ENCODE measurements at places on chromosomes 1 and 21.

GRCh38 chr1:15902882-15903281 lies 55.4 kb downstream of the SPEN start:
- DNase-seq, result no peak

DNA sequence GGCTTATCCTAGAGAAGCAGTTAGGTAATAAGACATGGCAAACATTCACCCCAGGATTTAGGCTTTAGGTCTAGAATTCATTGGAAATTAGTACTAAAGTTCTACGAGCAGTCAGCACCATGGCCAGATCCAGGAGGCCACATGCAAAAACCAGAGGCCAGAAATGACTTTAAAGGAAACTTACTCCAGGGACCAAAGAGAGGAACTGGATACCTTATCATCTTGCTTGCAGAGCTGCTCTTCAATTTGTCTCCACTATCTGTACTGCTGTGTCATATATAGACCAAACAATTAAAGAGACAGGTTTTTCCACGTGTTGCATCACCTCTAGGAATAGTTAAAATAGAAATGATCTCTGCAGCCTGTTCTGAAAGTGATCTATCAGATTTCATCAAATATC lies 127.8 kb downstream of the LMX1A start:
- DNase-seq, result no peak

GRCh38 chr1:214638459-214638807 lies 35.4 kb downstream of the CENPF start:
- no peak for DNase-seq

GRCh38 chr1:178934546-178934945 lies 63.7 kb upstream of the ANGPTL1 start:
- no peak for DNase-seq

GRCh38 chr1:166980818-166981217 lies 5.5 kb upstream of the ILDR2 start:
- DNase-seq, result no peak

DNA sequence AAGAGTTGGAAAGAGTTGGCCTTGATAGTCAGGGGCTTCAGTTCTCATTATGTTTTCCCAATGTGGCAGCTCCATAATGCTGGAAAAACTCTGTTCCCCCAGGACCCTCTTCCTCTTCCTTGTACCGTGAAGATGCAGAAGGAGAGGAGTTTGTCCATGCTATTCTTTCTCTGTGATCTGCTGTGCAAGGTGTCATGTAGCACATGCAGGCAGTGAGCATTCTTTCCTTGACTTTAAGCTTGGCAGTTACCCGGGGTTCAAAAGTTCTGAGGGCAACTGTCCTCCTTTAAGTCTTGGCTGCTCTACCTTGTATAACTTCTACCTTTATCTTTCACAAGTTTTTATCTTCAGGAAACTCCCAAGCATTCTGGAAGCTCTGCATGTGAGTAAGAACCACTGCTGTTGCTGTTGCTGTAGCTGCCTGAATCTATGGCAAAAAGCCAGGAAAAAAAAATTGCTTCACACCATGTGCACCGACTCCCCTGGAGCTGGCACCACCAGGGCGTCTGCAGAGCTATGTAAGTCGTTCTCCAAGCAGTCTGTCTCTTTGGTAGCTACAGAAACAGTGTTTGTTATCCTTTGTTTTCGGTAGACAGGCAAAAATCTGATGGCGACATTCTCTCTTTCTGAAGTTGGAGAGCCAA lies 42.7 kb upstream of the SLC16A1 start:
- DNase-seq, result no peak

DNA sequence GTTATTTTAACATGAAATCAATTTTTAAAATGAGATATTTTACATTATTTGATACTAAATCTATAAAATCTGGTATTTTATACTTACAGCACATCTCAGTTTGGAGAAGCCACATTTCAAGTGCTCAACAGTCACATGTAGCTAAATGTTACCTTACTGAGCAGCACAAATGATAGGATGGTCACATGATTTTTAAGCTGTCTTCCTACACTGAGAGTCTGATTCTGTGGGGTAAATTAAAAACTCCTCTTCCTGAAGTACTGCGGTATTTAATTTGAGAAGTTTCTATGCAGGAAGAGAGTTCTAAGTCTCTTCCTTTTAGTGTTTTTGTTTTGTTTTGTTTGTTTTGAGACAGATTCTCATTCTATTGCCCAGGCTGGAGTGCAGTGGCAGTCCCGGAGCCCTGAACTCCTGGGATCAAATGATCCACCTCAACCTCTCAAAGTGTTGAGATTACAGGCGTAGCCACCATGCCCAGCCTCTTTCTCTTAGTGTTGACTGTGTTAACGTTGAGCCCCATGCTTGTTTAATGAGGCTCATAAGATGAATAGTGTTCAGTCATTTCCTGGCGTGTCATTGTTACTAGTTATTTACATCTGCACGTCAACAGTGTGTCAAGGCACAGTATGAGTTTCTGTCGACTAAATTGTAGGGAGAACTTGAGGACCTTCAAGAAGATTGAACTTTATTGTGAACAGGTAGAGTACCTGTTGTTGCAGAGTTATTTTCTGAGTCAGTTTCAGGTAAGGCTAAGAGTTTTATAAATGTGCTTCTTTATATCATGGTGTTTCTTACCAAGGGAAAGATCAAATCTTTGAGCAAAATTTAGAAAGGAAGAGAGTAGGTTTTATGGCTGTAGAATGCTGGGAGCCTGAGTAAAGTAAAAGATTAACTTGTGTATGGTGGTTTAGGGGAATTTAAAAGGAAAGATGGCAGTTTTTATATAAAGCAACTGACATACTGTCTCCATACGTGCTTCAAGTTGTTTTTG lies 3.3 kb downstream of the CNST start:
- no peak for DNase-seq

DNA sequence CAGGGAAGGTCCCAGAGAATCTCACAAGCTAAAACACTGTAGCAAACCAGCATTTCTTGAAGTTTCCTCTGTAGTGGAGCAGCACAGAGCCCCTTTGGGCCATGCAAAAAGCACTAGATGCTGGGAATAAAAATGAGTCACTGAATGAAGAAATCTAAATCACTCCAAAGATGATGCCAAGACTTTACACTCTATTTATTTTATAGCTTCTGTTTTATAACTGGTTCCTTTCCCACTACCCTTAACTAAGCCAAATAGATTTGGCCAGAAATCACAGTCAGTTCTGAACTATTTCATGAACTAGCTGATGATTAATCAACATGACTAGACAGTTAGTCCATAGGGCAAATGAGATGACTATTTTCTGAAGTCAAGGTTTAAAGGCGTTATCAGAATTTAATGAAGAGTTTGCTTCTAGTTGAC lies 89.5 kb downstream of the SCMH1 start:
- no peak for DNase-seq

- DNase-seq, result no peak
These were observed 12.0 kb upstream of the S100A2 start for GRCh38 chr1:153577624-153578051.

DNA sequence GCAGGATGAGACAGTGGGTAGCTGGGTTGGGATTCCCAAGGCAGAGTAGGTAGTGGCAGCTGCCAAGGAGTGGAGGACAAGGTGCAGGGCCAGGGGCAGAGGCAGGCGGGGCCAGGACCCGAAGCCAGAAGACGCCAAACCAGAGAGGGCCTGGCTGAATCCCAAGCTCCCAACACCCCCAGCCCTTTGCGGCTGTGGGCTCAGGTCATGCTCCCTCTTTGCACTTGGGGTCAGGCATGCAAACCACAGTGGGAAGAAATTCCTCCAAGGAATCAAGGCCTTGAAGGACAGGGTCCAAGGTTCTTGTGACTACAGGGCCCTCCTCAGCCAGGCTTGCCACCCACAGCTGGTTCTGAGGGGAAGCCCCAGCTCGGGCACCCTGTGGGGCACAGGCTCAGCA lies 6.2 kb downstream of the C1orf210 start:
- no peak for DNase-seq

GRCh38 chr1:224863486-224863885 lies 66.0 kb upstream of the DNAH14 start:
- no peak for DNase-seq

- DNase-seq, result no peak
These were observed 243.4 kb downstream of the SDCCAG8 start for GRCh38 chr1:243499248-243499647.

DNA sequence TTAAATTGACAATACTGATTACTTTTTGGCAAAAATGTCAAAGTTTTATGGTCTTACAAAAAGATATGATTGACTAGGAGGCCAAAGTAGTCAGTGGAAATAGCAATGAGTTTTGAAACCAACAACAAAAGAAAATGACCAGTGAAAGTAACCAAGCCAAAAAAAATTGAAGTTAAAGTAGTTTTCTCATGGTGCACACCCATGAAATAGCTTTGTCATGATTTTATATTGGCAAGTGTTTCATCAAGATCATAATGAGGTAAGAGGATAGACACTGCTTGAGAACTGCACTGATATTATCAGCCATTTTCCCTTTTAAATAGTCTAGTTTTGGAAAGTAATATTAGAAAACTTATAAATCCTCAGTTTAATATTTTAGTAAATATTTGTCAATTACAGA lies 206.2 kb upstream of the ADAMTS5 start:
- DNase-seq, result no peak

- DNase-seq, result no peak
These were observed 382.8 kb downstream of the AMY1C start for GRCh38 chr1:104132382-104132973.

DNA sequence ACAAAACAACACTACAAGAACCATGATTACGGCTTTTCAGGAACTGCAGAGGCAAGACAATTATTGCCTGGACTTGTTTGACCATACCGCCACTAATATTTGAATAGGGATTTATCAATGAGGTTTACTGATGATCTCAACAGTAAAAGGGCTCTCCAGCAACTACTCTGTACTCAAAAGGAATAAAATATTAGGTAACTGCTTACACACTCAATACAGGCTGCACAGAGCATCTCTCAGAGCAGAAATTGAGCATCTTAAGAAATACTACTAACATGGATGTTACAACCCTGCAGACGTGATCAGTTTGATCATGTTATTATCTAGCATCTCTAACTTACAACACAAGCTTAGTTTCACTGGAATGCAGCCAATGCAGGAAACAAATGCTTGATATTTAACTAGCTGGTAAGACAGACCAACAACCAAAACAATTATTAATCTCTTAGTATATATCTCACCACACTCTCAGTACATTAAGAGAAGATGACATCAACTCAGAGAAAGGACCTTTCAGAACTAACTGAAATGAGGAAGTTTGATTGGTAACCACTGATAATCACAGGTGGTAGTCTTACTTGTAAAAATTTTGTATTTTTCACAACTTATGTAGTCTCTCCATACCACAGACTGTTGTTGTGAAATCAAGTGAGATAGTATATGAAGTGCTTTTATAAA lies 52.2 kb downstream of the PUM1 start:
- DNase-seq, result no peak

DNA sequence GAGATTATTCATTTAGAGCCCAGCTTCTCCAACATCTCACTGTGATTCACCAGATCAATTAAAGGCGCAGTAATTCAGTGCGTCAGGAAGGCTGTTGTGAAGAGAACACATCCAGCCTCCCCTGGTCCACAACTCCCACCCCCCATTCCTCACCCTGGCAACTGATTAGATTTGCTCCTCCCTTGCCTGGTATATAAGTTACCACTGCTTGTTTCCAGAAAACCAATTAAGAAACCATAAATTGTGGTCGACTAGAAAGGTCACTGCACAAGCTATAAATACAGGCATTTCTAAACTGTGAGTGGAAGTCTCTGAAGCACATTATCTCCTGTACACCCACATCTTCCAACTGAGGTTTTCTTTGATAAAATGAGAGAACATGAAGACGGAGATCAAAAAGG lies 41.9 kb downstream of the FAM163A start:
- no peak for DNase-seq

DNA sequence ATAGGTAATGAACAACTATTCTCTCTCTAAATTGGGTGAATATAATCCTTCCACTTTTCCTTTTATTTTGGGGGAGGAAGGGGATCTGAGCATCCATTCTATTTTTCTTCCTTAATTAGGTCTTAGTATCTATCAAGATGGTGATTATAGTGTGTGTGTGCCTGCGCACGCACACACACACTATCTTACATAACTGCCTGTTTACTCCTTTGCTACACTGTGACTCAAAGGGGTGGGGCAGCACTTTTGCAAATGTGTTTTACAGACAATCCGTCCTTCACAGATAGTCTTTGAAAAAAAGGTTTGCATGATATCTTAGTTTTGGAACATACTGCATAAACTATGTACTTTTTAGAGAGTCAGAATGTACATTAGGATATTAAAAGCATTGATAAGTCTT lies 191.5 kb downstream of the SDCCAG8 start:
- DNase-seq, result no peak

GRCh38 chr1:68111519-68112436 lies 61.4 kb upstream of the DIRAS3 start:
- no peak for DNase-seq

DNA sequence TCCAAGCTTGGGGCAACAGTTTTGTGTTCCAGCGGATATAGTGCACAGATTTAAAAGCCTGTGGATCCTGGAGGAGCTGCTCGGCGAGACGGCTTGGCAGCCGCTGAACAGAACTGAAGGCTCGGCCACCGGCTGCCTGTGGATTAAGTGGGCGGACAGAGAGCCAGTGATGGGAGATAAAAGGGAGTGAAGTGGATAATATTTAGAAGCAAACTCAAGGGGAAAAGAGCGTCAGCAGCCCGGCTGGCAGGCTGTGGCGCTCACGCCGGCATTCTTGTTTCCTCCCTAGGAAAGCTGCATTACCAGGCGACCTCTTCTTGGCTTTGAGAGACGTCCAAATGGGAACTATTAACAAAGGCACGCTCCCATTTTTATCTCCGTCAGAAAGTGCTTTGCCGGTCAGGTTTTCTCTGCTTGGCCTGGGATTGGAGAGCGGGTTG lies 10.4 kb downstream of the TRABD2B start:
- DNase-seq, result no peak

- no peak for DNase-seq
These were observed 37.1 kb upstream of the CSF1 start for GRCh38 chr1:109873278-109874175.

DNA sequence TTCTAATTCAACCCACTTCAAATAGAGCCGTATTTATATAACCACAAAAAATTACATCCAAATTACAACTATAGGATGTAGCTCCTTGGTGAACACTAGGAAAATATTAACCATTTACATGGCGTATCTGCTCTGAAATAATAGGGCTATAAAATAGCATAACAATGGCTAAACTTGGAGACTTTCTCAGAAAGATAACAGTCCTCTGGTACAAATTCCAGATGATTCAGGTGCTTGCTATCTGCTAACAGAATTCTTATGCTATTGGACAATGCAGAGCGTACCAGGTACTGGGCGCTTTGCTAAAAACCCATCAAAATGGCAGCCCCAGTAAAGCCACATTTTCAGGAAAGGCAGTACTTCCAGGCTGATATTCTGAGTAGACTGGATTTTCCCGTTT lies 209.7 kb upstream of the C8B start:
- DNase-seq, result no peak

- DNase-seq, result no peak
These were observed 45.8 kb upstream of the KDM4A start for GRCh38 chr1:43604192-43604591.

- no peak for DNase-seq
These were observed 182.8 kb downstream of the PLPP3 start for GRCh38 chr1:56396581-56396980.

GRCh38 chr1:156122519-156123355 lies 8.2 kb downstream of the LMNA start:
- no peak for DNase-seq

Measured in stimulated activated effector memory CD8-positive, alpha-beta T cell treated with anti-CD3 and anti-CD28 coated beads, Interleukin-12 subunit alpha, Interleukin-12 subunit beta, amount 100 ng/mL, for 72 hours (primary cell).